Upper lobe of right lung (tissue), 1 donor: ENCODE measurements at places on chromosomes 11 and 22.
A peak's percentile ranks its signal among the peaks of the same experiment; 100 is the strongest.

- DNase-seq = no peak
Observed at GRCh38 chr11:100356035-100356434, 331.1 kb upstream of the ARHGAP42 start.

DNA sequence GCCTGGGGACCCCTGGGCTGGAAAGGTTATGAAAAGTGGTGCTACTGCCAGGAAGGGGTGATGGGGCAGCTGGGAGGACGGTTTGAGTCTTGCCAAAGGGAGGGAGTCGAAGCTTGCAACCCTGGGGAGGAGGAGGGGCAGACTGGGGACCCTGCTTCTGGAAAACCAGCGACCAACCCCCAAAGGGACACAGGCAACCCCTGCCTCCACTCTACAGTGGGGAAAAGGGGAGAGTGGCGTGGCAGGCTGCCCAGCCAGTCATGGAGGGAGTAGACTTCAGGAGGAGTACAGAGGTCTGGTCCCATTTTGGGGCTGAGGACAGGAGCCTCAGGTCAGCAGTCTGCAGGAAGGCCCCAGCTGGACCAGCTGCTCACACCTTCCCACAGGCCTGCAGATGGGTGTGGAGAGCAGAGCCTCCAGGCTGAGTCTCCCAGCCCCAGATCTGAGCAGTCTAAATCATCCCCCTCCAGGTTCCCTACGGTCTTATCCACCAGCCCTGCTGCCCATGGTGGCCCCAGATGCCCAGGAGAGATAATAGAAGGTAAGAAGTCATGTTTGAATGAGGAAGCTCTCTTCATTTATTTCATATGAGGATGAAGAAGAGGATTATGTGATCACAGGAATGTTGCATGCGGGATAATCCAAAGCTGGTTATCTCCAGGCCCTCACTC, 3.3 kb downstream of the DDT start:
- peak; percentile 57 for DNase-seq

GRCh38 chr22:36405671-36406538, 18.1 kb upstream of the MYH9 start:
- DNase-seq = peak; percentile 83

DNA sequence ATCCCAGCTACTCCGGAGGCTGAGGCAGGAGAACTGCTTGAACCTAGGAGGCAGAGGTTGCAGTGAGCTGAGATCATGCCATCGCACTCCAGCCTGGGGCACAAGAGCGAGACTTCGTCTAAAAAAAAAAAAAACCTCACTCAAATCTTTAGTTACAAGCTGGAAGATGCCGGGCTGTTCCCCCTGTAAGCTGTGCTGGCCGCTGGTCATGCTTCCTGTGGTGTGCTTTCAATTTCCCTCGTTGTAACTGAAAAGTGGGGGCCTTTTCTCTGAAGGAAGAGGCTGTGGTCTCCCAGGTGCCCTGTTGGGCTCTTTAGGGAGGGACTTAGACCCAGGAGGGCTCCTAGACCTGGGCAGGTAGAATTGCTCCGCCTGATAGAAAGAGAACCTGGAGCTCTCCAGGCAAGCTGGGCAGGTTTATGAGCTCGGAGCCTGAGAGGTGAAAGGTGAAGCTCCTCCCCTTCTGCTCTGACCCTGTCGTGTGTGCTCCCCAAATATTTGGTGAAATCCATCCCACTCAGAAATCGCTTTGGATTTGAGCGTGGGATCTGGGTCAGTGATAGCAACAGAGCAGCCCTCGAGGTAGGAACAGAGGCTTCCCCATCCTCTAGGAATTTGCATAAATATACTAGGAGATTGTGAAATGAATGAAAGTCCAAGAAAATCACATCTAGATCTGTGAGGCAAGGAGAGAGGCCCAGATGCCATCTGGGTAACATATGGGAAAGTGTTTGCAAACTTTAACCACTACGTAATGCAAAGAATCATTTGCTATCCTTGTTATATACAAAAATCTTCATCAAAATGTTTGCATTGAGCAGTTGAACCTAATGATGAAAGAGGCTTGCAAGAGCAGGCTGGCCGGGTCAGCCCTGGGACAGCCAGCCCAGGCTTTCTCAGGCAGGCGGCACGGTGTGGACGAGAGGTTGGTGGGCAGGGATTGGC, 154.3 kb downstream of the FBXO7 start:
- no peak for DNase-seq

DNA sequence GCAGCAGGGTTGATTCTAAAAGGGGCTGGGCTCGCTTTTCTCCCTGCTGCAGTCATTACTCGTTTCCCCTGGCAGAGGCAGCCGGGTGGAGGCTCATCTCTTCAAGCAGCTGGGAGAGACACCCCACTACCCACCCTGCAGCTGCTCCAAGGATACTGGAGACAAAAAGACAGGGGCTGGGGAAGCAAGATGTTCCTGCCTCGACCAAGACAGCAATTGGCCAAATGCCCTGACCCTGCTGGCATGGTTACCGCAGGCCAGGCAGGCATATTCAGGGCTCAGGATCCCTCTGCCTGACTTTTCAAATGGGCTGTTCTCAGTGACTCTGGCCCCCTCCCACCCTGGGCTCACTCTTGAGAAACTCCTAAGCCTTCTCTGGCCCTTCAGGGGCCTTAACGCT, 6.8 kb upstream of the RGL4 start:
- DNase-seq = no peak
